ENCODE measurements at places on chromosomes 11 and 22. TPM values are rescaled to one million over a fixed set of nuclear protein-coding genes. Genes with fewer than 3 reads are reported as not detected.

- no peak overlapping the region for H3K4me3 ChIP-seq
- no peaks in the 10 kb centered on the region for H3K36me3 ChIP-seq
- no peaks in the 10 kb centered on the region for H3K4me1 ChIP-seq
- DNase-seq: no peak
- H3K27me3 ChIP-seq: no peaks in the 10 kb centered on the region
These were observed 20.5 kb downstream of the GAL start for GRCh38 chr11:68704887-68705286.

DNA sequence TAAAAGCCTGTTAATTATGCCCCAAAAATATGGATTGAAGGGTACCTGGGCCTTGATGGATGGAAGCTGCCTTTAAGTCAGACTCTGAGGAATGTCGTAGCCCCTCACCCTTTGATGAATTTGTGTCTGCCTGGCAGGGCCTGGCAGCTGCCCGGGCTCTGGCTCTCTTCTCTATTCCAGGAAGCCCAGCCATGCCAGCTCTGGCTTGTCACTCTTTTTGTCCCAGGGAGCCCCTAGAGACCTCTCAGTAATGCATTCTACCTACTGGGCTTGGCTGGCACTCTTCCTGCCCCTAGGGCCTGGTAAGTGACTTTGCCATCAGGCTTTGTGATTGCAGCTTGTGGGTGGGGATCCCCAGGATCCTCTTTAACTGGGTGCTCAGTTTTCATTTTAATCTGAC is 103.8 kb downstream of the GRIK4 start:
- no peaks in the 10 kb centered on the region for H3K4me1 ChIP-seq
- no peak for DNase-seq
- no peak overlapping the region for H3K4me3 ChIP-seq

DNA sequence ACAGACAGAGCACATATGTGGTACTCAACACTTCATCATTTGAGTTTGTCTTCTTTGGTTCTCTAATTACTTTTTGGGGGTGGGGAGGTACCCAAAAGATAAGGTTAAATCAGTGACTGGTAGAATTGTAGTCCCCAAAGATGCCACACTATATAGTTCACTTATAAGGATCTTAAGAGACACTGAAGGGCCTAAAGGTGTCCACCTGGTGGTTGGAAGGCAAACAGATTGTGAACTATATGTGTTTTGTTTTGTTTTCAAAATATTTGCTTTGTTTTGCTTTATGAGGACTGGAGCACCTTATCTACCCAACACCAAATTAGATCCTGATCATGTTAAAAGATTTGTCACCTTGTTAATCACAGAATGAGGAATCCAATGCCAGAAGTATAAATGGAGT is 136.1 kb downstream of the DCDC1 start:
- no peak overlapping the region for H3K27ac ChIP-seq
- DNase-seq: no peak
- H3K36me3 ChIP-seq: no peaks in the 10 kb centered on the region

- H3K4me1 ChIP-seq: peaks cover 4% of the 10 kb centered on the region
- H3K36me3 ChIP-seq: no peaks in the 10 kb centered on the region
- no peak overlapping the region for H3K27ac ChIP-seq
- no peak overlapping the region for H3K4me3 ChIP-seq
- no peaks in the 10 kb centered on the region for H3K27me3 ChIP-seq
These were observed 70.2 kb downstream of the TP53I11 start for GRCh38 chr11:44880511-44880910.

DNA sequence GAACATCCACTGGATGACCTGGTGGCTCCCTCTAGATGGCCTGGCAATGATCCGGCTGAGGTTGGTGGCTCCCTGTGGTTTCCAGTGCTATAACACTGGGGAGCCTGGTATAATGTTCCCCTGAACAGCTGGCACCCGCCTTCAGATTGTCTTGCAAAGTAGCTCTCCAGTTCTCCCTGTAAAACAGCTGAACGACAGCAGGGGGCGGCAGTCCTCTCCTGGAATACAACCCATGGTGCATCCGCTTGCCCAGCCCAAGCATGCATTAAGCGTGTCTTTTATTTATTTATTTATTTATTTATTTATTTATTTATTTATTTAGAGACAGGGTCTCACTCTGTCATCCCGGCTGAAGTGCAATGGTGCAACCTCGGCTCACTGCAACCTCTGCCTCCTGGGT is 258.9 kb downstream of the BUD13 start:
- H3K27ac ChIP-seq: no peak overlapping the region
- H3K36me3 ChIP-seq: no peaks in the 10 kb centered on the region
- H3K4me3 ChIP-seq: no peak overlapping the region
- H3K4me1 ChIP-seq: no peaks in the 10 kb centered on the region
- peak; percentile 30 for DNase-seq
- H3K27me3 ChIP-seq: no peaks in the 10 kb centered on the region

- H3K4me3 ChIP-seq: no peak overlapping the region
- DNase-seq: no peak
- H3K27me3 ChIP-seq: peaks cover 14% of the 10 kb centered on the region
- H3K27ac ChIP-seq: no peak overlapping the region
These were observed 293.2 kb downstream of the ETS1 start for GRCh38 chr11:128294001-128294670.

DNA sequence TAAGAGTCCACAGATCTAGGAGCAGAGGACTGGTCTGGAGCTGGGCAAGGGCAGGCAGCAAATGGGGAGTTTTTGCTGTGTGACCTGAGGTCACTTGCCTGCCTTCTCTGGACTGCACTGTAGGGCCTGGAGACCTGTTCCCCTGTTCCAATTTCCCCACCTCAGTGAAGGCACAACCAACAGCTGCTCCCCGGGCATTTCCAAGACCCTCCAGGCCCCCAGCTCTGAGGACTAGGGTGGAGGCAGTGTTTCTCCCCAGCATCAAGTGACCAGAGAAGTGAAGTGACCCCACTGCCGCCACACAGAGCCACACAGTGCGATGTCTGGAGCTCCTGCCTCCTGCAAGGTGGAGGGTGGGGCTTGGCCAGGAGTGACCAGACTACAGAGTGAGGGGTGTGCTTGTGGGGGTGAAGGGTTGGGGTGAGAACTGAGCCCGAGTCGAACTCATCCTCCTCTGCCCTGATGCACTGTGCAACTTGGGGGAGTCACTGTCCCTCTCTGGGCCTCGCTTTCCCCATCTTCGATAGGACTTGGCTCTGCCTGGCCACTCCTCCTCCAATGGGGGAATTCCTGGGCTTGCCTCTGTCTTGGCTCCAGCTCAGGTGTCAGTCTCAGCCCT is 21.6 kb downstream of the P2RY2 start:
- DNase-seq: no peak
- H3K4me1 ChIP-seq: no peaks in the 10 kb centered on the region
- H3K36me3 ChIP-seq: no peaks in the 10 kb centered on the region

- no peak overlapping the region for H3K27ac ChIP-seq
- H3K27me3 ChIP-seq: no peaks in the 10 kb centered on the region
- no peaks in the 10 kb centered on the region for H3K36me3 ChIP-seq
These were observed 97.7 kb downstream of the TP53I11 start for GRCh38 chr11:44852952-44853351.

DNA sequence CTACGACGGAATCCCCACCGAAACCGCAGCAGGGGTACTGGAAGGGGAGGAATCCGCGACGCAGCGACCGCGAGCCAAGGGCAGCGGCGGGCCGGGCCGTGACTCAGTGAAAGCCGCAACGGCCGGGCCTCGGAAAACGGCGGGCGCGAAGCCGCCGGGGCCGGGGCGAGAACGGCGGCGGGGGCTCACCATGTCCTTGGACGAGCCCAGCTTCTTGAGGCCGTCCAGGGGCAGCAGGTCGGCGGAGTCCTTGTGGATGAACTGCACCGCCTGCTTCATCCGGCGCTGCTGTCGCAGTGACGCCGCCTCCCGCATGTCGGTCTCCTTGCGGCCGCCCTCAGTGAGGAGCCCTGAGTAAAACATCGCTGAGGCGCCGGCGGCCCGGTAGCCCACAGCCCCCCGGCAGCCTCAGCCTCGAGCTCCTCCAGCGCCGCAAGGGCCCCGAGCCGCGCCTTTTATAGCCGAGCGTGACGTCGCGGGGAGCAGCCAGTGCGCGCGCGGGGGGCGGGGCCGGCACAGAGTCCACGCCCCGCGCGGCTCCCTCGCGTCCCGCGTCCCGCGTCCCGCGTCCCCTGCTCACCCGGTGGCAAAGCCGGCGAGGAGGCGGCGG is at the start of gene NRIP3:
TSS of gene NRIP3 (minus strand) at position 429 of the 610 bp plus-strand sequence. CDS start at position 363, 66 bp downstream.
- H3K27ac ChIP-seq: no peak within 1 kb of the TSS
- H3K27me3 ChIP-seq: peaks cover 97% of the 10 kb centered on the region
- H3K36me3 ChIP-seq: no peaks in the 10 kb centered on the region
- DNase-seq: peak; percentile 81

Gene MEI1
- total RNA-seq: 17.8 TPM

Gene P4HA3
- total RNA-seq: not detected

Gene TNNT3
- 2.5 TPM for total RNA-seq

Gene IL10RA
- total RNA-seq: not detected
